Activated CD4-positive, alpha-beta memory T cell treated with anti-CD3 and anti-CD28 coated beads, Interleukin-2, amount 10 ng/mL, durations not matched to agents 7 days and 5 days (primary cell): ENCODE measurements at places on chromosomes 7 and 10. TPM values are rescaled to one million over a fixed set of nuclear protein-coding genes. Genes with fewer than 3 reads are reported as not detected.

Gene NPC1L1
- not detected for total RNA-seq

Gene AMZ1
- 0.88 TPM for total RNA-seq

Gene CLDN3
- total RNA-seq, result not detected

Gene ITPRIP
- 25.9 TPM for total RNA-seq

Gene CCDC186
- total RNA-seq, result 20.0 TPM

GRCh38 chr10:122981066-122981464 lies 864 bp downstream of the PSTK start:
- no peaks in the 10 kb centered on the region for H3K27me3 ChIP-seq

GRCh38 chr10:4067531-4067930 lies 282.5 kb upstream of the KLF6 start:
- H3K27ac ChIP-seq, result no peak overlapping the region
- H3K4me1 ChIP-seq, result peaks cover 9% of the 10 kb centered on the region
- no peaks in the 10 kb centered on the region for H3K36me3 ChIP-seq
- H3K4me3 ChIP-seq, result no peak overlapping the region
- H3K27me3 ChIP-seq, result no peaks in the 10 kb centered on the region

GRCh38 chr10:58956926-58957325 lies 219.5 kb upstream of the PHYHIPL start:
- peaks cover 2% of the 10 kb centered on the region for H3K27me3 ChIP-seq
- no peak overlapping the region for H3K4me3 ChIP-seq
- H3K36me3 ChIP-seq, result no peaks in the 10 kb centered on the region
- H3K4me1 ChIP-seq, result no peaks in the 10 kb centered on the region
- no peak overlapping the region for H3K27ac ChIP-seq

DNA sequence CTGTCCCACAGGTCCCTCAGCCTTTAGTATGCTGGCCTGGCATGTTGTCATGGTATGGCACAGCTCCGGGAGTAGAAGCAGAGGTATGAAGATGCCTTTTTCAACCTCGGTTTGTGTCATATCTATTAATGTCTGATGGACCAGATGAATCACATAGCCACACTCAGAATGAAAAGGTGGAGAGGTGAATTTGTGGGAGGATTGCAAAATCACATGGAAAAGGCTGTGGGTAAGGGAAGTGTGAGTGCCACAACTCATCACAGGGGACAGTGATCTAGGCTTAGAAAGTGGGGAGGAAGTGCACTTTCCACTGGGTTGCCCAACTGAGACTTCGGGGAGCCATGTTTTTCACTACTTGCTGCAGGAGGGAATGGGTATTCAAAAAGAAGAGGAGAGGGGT lies 190.7 kb downstream of the WDR11 start:
- DNase-seq, result no peak
- no peak overlapping the region for H3K4me3 ChIP-seq
- no peaks in the 10 kb centered on the region for H3K27me3 ChIP-seq
- no peaks in the 10 kb centered on the region for H3K4me1 ChIP-seq

DNA sequence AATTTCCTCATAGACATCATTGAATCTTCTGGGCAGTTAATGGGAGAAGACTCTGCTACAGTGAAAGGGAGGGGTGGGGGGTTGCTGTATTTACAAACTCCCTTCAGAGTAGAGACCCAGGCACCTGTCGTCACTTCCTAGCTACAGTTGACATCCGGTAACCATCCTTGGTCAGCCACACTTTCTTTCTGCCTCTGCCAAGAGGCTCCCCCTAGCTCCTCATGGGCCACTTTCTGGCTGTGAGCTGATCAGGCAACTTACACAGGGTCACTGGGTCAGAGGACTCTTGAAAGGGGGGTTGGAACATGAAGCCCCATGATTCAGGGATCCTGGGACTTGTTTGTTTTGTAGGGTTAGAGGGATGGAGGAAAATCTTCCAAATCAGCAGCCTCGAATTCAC lies 1.2 kb downstream of the TECPR1 start:
- peak overlapping the region; percentile 95 for H3K4me3 ChIP-seq
- H3K27me3 ChIP-seq, result no peaks in the 10 kb centered on the region
- H3K36me3 ChIP-seq, result peaks cover 28% of the 10 kb centered on the region
- peak; percentile 66 for DNase-seq
- peak overlapping the region; percentile 99 for H3K27ac ChIP-seq

- no peaks in the 10 kb centered on the region for H3K36me3 ChIP-seq
- no peak for DNase-seq
- no peak overlapping the region for H3K4me3 ChIP-seq
- no peaks in the 10 kb centered on the region for H3K4me1 ChIP-seq
- no peak overlapping the region for H3K27ac ChIP-seq
These were observed 111.9 kb downstream of the SEMA3D start for GRCh38 chr7:85074992-85075391.

DNA sequence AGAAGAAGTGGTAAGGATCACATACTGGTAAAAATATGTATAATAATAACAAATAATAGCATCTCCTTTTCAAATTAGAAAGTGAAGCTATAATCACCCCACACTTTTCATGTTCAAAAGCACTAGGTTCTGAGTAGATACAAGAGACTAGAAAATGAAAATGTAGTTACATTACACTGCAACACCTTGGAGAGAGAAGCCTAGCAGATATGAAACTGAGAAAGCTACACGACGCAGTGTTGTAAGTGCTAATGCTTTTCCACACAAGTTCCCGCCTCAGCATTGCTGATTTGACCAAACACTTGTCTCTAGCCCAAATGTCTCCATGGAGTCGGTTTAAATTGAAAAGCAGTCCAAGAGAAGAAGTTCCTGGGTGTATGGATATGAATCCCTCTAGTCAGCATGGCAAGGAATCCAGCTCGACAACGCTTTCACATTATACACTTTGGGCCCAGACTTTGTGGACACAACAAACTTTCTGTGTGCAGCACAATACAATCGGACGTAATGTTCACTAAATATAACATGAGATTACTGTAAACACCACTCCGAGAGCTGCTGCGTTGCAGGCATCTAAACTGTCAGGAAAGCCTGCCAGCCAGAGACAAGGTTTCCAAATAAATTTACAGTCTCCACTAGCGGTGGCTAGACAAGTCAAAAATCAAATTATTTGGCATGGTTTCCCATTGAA lies 1.7 kb downstream of the PDE1C start:
- H3K4me1 ChIP-seq, result no peaks in the 10 kb centered on the region
- H3K27ac ChIP-seq, result no peak overlapping the region
- H3K4me3 ChIP-seq, result no peak overlapping the region
- no peaks in the 10 kb centered on the region for H3K36me3 ChIP-seq
- no peak for DNase-seq

DNA sequence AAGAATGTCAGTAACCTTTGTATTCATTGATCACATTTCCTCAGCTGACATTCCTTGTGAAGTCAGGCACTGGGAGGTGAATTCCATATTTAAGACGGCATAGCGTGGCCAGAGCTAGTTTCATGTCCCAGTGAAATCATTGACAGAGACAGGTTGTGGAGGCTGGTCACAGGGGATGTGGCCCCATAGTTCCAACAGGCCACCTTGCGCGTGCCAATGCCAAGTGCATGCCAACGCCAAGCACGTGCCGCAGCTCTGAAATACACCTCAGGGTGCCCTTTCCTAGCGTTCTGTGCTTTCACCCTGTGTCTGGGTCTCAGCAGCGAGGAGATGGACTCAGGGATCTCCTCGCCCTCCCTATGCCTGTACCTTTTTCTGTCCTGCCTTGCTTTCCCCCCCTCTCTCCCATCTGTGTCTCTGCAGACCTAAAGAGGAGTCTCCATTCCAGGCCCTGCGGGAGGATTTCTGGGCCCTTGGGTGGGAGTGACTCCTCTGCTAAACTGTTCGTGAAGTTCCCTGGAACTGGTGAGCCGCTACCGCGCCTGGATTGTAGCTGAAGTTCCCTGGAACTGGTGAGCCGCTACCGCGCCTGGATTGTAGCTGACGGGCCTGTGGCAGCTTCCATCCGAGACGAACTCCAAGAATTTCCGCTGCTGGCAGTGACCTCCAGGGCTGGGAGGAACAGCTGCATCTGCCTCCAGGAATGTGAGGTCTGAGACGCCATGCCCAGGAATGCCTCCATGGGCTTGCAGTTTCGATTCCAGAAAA lies 19.7 kb downstream of the AQP1 start:
- DNase-seq, result no peak
- no peak overlapping the region for H3K4me3 ChIP-seq
- no peaks in the 10 kb centered on the region for H3K27me3 ChIP-seq
- H3K36me3 ChIP-seq, result no peaks in the 10 kb centered on the region
- no peak overlapping the region for H3K27ac ChIP-seq

DNA sequence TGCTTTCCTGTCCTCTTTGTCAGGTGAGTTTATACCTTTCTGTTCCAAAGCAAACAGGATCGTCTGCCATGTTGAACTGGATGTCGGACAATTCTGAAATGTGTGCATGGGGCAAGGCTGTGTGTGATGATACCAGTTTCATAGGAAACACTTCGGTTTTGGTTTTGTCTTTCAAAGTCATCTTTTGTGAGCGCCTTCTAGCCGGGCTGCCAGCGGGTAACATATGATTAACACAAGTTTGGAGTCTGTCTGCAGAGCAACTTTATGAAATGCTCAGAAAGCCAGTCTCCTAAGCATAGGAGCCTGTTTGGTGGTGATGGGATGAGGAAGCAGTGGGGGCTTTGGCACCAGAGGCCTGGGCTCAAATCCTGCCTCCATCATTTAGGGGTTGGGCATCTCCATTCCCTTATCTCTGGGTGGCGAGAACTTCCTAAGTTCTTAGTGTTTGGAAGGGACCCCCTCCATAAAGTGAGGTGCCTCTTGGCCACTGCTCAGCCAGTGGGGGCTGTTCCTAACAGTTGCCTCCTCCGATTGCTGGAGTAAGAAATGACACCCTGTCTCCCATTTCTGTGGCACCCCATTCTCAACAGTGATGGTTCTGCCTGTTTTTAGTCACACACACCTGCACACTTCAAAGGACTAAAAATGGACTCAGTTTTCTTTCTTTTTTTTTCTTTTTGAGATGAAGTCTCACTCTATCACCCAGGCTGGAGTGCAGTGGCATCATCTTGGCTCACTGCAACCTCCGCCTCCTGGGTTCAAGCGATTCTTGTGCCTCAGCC lies 36.8 kb downstream of the CUX1 start:
- H3K36me3 ChIP-seq, result peaks cover 2% of the 10 kb centered on the region
- peaks cover 35% of the 10 kb centered on the region for H3K4me1 ChIP-seq
- DNase-seq, result no peak
- no peak overlapping the region for H3K4me3 ChIP-seq

DNA sequence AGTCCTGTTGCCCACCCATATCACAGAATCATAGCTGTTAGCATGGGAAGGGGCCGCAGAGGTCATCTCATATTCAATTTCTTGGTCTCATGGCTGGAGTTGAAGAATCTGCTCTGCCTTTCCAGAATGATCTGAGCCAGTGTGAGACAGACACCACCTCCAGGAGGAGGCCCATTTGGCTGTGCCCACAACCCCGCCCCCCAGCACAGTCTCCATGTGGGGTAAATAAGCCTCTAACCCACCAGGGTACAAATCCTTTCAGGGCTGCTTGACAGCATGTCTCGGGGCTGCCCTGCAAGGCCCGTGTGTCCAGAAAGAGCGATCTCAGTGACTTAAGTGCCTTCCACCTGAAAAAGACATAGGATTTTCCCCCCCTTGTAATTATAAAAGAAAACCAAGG lies 137.5 kb downstream of the DLG5 start:
- no peak overlapping the region for H3K27ac ChIP-seq
- H3K36me3 ChIP-seq, result no peaks in the 10 kb centered on the region
- H3K4me1 ChIP-seq, result no peaks in the 10 kb centered on the region
- H3K4me3 ChIP-seq, result no peak overlapping the region
- DNase-seq, result no peak
- H3K27me3 ChIP-seq, result no peaks in the 10 kb centered on the region

DNA sequence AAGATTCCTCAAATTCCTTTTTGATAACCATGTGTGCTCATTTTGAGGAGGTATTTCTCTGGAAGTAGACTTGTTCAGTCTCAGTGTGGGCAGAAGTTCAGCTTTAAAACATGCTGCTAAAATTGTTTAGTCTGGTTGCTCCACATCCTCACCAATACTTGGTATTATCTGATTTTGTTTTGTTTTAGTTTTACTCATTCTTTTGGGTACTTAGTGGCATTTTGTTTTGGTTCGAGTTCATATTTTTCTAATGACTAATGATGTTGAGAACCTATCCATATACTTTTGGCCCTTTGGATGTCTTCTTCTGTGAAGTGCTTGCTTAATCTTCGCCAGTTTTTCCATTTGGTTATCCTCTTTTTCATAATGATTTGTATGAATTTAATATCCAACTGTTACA lies 694.2 kb upstream of the FZD8 start:
- H3K36me3 ChIP-seq, result no peaks in the 10 kb centered on the region
- DNase-seq, result no peak
- H3K27me3 ChIP-seq, result no peaks in the 10 kb centered on the region
- no peak overlapping the region for H3K4me3 ChIP-seq
- H3K27ac ChIP-seq, result no peak overlapping the region
- H3K4me1 ChIP-seq, result no peaks in the 10 kb centered on the region

GRCh38 chr10:65753532-65753931 lies 1172.3 kb upstream of the LRRTM3 start:
- no peak overlapping the region for H3K27ac ChIP-seq
- H3K4me1 ChIP-seq, result no peaks in the 10 kb centered on the region
- no peak for DNase-seq
- no peaks in the 10 kb centered on the region for H3K27me3 ChIP-seq
- H3K4me3 ChIP-seq, result no peak overlapping the region

DNA sequence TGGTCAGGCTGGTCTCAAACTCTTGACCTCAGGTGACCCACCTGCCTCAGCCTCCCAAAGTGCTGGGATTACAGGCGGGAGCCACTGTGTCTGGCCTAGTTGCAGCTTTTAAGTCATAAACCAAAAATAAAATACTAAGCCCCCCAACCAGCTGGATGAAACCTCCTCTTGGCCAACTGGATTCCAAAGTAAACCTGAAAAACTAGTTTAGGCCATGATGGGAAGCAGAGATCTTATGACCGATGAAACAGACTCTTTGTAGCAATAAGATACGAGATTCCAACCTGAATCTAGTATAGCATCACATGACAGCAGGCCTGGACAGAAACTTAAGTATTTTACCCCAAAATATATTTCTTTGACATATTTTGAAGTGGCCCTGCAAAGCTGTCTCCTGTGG lies 9.1 kb upstream of the MCM10 start:
- no peaks in the 10 kb centered on the region for H3K27me3 ChIP-seq
- no peaks in the 10 kb centered on the region for H3K4me1 ChIP-seq
- H3K27ac ChIP-seq, result no peak overlapping the region
- H3K4me3 ChIP-seq, result no peak overlapping the region

GRCh38 chr10:110058212-110058611 lies 50.4 kb downstream of the ADD3 start:
- DNase-seq, result no peak
- no peaks in the 10 kb centered on the region for H3K27me3 ChIP-seq
- H3K4me3 ChIP-seq, result peak overlapping the region; percentile 59
- peaks cover 76% of the 10 kb centered on the region for H3K4me1 ChIP-seq
- H3K27ac ChIP-seq, result peak overlapping the region; percentile 76

DNA sequence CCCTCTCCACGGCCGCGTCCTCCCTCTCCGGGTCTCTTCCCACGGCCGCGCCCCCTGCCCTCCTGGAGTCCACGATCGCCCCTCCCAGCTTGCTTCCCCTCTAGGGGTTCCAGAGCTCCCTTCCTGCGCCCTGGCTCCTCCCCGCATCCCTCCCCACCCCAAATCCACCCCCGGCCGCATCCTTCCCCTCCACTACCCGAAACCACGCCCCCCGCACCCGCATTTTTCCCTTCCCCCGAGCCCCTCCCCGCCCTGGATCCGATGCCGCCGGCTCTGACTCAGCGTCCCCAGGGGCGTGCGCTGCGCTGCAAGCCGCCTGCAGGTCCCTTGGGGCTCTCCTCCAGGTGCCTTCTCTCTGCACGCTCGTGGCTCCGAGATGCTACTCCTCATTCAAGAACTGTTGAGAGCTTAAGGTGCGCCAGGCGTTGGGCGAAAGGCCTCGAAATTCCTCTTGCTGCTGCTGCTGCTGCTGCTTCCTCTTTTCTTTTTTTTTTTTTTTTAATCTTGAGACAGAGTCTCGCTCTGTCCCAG lies 372 bp upstream of the TMEM130 start:
- peaks cover 8% of the 10 kb centered on the region for H3K4me1 ChIP-seq
- no peak overlapping the region for H3K27ac ChIP-seq
- no peaks in the 10 kb centered on the region for H3K36me3 ChIP-seq
- peak; percentile 71 for DNase-seq
- peak overlapping the region; percentile 66 for H3K4me3 ChIP-seq
- H3K27me3 ChIP-seq, result peaks cover 22% of the 10 kb centered on the region
